CD4-positive, alpha-beta T cell treated with Interleukin-6 at 100 ng/mL for 8 hours (primary cell): ENCODE measurements at places on chromosomes 2 and 18.
A peak's percentile ranks its signal among the peaks of the same experiment; 100 is the strongest.

- no peak for DNase-seq
Measured at GRCh38 chr2:223786236-223786635, 51.1 kb downstream of the AP1S3 start.

DNA sequence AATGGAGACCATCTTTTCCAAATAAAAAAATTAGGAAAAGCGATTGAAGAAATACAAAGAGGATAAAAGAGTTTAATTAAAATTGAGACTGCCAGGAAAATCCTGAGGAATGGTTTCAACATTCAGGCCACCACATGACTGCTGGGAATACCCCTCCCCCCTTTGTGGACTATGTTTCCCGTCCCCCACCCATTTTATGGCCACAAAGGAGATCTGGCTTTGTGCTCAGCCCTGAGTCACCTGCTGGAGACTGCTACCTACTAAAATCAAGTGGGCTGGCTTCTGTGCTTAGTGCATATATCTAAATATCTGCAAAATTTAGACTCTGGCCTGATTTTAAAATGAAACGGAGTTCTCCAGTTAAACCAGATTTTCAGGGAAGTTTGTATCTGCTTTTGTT lies 10.1 kb downstream of the RND3 start:
- no peak for DNase-seq

GRCh38 chr2:15355386-15355785 lies 205.7 kb downstream of the NBAS start:
- DNase-seq, result no peak

GRCh38 chr2:119369845-119370244 lies 3.1 kb downstream of the DBI start:
- DNase-seq, result no peak

GRCh38 chr2:200252265-200253067 lies 54.0 kb upstream of the SPATS2L start:
- DNase-seq, result no peak

- no peak for DNase-seq
Measured at GRCh38 chr2:21438949-21439348, 315.2 kb downstream of the TDRD15 start.

DNA sequence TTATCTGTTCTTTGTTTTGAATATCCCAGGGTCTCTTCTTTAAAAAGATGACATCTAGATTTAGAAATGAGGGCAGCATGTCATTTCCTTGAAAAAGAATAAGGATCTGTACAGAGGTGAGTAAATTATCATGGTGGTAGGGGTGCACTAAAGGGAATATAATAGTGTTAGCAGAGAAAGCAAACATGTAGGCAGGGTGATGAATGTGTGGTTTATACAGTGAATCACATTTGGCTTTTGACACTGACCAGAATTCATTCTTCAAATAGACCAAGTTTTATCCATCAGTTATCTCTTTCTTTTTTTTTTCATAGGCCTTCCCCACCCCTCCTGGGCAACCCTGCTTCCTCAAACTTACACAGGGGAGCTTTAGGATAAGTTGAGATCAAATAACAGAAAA lies 184.5 kb upstream of the LRP1B start:
- DNase-seq, result no peak

DNA sequence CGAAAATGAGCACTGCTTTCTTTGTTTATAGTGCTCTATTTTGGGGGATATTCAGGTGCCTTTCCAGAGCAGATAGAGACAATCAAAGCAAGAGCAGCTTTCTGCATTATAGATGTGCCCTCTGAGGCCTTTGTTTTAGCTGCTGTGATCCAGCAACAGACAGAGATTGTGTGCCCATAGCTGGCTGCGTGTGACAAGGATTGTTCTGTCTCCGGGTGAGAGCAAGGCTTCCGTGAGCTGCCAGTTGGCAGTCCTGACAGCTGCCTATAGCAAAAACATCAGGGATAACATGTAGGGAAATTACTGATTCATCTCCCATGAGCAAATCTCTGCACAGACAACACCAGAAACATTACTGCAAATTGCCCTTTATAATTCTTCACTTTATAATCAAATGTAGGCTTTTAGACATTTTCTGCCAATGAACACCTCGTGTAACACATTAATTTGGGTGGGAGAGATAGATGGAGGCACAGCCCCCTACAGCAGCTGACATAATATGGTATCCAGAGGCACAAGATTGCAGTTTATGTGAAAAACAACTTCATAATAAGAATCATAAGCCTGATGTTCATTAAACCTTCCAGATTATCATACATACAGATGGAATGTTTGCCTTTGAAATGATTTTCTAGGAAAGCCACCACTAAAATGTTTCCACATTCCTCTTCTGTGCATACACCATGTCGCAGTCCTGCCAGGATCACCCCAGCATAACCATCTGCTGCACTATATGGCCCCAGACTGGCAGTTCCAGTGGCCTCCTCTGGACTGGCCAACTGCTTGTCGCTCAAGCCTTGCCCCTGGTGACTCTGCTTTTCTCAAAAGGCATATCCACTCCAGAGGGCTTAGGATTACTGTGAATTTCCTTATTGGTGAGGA lies 131.2 kb downstream of the TRIB2 start:
- DNase-seq, result no peak

GRCh38 chr2:19176977-19177376 lies 181.4 kb downstream of the OSR1 start:
- no peak for DNase-seq

DNA sequence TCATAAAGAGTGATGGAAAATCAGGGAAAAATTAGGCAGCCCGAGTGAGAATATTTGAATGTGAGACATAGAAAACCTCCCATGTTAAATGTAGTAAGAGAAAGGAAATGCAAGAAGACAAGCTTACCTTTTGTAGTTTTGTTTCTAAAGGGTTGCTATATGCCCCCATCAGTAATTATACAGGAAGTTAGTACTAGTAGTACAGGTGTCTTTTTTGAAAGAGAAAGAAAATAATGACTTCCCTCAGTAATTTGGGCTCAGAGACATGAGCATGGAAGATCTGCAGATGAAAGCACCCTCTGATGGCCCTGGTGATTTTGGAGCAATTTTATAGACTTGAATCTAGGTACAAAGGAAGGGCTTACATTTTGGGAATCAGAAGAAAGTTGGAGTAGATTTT lies 80.8 kb downstream of the RHBDD1 start:
- DNase-seq, result no peak

DNA sequence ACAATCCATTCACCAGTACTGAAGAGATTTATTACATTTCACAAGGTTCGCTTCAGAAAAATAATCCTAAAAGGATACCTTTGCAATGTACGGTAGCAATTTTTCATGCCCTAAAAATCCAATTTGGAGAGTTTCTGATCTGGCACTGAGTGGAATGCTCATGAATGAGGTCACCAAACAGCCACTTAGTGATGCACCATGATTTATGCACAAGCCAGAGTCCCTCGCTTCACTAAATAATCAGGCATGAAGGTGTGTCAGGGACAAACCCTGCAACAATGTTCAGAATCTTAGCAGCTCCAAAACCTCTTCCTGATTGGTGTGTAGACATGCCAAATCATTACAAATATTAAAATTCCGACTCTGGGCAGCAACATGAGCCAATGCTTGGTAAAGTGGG lies 221.1 kb downstream of the CNTNAP5 start:
- DNase-seq, result no peak

DNA sequence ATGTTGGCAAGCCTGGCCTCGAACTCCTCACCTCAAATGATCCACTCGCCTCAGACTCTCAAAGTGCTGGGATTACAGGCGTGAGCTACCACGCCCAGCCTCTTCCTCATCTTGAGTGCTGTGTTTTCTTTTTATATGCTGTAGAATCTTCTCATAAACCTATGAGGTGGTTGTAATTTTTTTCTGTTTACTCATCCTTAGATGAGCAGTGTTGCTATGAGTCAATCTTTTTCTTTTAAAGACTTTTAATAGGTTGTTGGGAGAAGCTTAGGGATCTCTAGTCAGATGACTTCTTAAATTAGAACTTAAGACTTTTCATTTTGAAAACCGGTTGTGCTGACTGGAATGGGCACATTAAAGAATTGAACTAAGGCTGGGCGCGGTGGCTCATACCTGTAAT lies 8.7 kb upstream of the AAK1 start:
- no peak for DNase-seq

- DNase-seq, result no peak
Measured at GRCh38 chr2:66512626-66513025, 77.7 kb downstream of the MEIS1 start.

DNA sequence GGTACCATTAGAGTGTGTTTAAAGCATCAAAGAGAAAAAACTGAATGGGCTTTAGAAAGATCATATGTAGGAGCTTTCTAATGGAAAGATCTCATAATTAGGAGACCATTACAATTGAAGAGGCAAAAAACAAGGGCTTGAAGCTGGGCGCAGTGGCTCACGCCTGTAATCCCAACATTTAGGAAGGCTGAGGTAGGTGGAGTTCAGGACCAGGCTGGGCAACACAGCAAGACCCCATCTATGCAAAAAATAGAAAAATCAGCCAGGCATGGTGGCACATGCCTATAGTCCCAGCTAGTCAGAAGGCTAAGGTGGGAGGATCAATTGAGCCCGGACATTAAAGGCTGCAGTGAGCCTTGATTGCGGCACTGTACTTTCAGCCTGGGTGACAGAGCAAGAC lies 59.0 kb downstream of the PIAS2 start:
- no peak for DNase-seq

- DNase-seq, result no peak
Measured at GRCh38 chr2:30612371-30612770, 165.3 kb downstream of the LCLAT1 start.

- peak; percentile 16 for DNase-seq
Measured at GRCh38 chr2:38740851-38741731, 10.1 kb downstream of the SRSF7 start.

DNA sequence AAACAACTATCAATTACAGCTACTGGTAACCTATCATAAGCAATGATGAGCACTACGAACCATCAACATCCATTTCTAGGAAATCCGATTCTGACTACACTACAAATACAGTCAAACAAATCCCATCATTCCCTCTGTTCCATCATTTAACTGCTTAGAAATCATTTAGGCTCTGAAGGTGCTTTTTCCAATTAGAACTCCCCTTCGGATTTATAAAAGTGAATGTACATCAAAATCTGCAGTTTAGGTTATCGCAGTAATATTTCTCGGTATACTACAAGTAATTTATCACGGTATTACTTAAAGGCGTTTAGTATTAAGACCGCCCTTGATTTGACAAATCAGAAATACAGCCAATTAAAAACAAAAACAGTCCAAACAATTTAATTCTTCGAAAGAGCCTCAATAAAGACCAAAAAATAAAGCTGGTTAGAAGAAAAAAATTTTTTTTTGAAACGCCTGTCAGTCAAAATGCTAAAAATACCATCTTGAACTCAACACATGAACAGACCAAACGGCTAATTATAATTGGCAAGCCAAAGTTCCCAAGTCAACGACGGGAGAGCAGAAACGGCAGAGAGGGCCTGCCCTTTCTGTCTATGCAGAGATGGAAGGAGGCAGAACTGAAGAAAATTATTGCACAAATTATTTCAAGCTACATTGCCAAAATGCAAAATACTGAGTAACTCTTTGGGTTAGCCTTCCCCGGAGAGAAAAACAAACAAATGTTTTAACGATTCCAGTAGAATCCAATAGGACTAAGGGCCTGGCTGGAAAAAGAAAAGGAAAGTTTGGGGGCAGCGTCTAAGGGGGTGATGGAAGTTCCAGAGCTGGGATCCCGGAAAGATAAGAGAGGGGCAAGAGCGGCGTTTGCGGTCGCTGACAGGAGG lies 1.2 kb downstream of the VPS54 start:
- no peak for DNase-seq

DNA sequence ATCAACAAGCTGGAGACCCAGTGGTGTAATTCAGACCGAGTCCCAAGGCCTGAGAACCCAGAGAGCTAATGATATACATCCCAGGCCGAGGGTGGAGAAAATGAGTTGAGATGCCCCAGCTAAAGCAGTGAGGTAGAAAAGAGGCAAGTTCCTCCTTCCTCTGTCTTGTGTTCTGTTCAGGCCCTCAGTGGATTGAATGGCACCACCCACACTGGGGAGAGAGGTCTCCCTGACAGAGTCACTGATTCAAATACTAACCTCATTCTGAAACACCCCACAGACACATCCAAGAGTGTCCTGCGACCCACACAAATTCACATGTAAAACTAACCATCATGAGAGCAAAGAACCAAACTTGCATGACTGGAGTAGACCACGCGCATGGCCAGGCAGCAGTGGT lies 215.3 kb downstream of the ANAPC1 start:
- no peak for DNase-seq

DNA sequence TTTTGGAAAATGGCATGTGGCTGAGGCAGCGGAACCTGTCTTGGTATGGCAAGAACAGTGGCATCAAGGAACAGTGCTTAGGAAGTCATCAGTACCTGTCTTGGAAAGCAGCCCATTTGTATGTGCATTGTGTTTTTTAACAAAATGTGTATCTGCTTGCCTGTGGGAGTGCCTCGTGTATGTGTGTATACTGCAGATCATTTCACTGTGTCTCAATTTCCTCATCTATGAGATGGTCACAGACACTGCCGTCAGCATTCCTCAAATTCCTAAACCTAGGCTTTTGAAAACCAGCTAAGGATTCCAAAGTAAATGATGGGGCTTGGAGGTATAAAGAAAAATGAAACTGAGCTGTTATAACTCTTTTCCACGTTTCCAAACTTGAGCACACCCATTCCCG lies 441.3 kb downstream of the RND3 start:
- no peak for DNase-seq

GRCh38 chr2:127661949-127662510 lies 13.3 kb downstream of the LIMS2 start:
- no peak for DNase-seq

- no peak for DNase-seq
Measured at GRCh38 chr2:232592772-232593395, 40.5 kb upstream of the EFHD1 start.

DNA sequence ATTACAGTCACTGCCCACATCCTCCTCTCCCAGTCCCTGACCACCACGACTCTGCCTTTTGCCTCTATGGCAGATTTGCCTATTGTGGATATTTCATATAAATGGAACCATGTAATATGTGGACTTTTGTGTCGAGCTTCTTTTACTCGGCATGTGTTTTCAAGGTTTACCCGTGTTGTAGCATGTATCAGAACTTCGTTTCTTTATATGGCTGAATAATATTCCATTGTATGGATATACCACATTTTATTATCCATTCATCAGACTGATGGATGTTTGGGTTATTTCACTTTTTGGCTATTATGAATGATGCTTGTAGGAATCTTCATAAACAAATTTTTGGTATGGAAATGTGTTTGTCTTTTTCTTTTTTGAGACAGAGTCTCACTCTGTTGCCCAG lies 24.2 kb upstream of the E2F6 start:
- no peak for DNase-seq

DNA sequence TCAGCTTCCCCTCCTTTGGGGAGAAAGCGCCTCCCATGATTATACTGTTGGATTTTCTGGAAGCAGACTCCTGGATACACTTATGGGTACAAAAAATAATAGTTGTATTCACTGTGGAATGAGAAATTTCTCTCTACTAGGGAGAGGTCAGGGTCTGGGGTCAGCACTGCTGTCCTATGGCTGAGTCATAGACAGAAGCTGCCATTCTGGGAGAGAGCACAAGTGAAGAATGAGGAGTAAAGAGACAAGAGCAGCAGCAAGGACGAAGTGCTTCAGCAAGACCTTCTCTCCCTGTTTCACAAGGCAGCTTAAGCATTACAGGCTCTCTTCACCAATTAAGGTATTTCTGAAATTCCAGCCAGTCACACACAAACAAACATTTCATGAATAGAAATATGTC lies 10.1 kb upstream of the UNC80 start:
- no peak for DNase-seq
